Caudate nucleus (tissue), 63 donors: ENCODE measurements at places on chromosomes 4 and X.

- DNase-seq, result no peak
Measured at GRCh38 chrX:69988955-69989394, 60.8 kb downstream of the AWAT2 start.

DNA sequence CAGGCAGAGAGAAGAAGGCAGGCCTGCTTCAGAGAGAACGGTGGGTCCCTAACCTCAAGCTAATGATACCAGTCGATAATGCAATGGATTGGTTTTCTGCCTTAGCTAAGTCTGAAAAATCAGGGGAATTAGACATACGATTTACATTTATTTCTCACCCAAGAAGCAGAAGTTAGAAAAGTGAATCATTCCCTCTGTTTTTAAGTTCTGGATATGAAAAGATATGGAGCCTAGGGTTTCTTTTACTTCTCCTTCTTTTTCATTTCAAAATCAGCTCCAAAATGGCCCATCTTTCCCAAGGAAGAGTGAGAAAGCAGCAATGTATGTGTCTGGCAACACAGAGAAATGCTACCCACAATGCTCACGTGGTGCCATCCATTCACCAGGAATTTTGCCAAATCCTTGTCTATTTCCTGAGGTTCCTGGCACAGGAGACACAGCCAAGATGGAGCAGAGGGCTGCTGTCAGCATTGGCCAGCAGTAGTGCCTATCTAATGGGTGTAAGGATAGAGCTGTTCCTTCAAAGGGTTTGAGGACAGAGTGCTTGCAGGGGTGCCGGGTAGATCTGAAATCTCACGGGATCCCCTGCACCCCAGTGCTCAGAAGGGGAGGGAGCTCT, 231.5 kb downstream of the MAML3 start:
- no peak for DNase-seq

GRCh38 chrX:10117301-10117700, 39.5 kb upstream of the CLCN4 start:
- DNase-seq, result no peak

- DNase-seq, result no peak
Measured at GRCh38 chrX:40253771-40254170, 156.0 kb upstream of the BCOR start.

DNA sequence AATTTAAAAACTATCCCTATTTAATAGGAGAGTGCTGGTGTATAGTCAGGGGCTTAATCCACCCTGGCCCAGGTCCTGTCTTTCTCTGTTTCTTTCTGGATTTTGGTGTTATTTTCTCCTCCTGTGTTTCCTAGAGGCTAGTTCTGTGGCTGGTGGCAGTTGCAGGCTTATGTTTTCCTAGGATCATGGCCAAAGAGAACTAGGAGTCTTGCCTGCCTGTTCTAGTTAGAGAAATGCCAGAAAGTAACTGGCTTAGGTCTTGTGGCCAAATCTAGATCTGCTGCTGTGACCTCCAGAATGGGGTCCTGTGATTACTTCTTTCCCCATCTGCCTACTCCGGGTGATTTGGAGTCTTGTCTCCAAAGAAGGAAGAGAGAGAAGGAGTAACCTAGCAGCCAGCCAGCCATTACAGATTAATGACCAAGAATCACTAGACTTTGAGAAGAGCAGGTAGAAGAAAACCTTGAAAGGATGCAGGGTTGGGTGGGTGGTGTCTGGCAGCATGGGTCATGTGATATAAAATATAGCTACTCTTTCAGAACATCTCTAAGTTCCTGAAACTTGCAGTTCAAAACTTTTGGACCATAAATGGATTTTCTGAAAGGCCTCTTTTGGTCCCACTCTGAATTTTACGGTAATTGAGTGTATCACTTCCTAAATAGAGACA, 117.9 kb downstream of the STIM2 start:
- DNase-seq, result no peak

GRCh38 chr4:71369536-71369935, 30.7 kb downstream of the SLC4A4 start:
- DNase-seq, result no peak

DNA sequence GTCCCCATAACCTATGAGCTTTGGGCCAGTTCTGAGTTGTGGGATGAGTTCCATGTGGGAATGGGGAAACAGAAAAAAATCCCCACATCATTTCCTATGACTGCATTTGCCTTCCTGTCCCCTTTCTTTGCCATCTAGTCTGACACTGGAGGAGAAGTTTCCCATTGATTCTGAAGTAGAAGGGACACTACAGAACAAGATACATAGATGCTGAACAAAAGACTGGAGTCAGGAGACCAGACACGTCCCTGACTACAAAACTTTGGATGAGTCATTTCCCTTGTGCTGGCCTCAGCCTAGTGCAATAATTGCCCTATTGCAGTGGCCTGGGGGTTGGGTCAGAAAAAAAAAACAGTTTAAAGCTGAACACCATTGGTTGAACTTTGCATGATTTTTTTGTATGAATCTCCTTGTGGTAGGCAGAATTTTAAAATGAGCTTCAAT, 22.1 kb downstream of the BEX3 start:
- no peak for DNase-seq

DNA sequence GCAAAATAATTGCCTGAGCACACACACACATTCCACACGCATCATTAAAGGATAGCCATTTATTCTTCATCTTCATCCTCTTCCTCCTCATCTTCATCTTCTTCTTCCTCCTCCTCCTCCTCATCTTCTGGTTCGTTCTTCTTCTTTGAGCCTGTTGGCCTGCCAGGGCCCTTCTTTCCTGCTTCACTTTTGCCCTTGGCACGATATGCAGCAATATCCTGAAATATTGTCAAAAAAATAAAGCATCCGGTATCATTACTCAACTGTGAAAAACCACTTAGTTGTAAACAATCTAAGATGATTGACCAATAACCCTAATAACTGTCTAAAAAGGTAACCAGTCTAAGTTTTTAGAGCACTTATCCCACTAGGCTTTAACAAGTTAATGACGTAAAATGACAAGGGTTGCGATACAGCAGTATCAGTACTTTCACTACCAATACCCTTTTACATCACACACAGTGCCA, 2.1 kb downstream of the HMGB2 start:
- no peak for DNase-seq

- no peak for DNase-seq
Measured at GRCh38 chr4:183244019-183244418, 76.1 kb downstream of the CLDN22 start.

DNA sequence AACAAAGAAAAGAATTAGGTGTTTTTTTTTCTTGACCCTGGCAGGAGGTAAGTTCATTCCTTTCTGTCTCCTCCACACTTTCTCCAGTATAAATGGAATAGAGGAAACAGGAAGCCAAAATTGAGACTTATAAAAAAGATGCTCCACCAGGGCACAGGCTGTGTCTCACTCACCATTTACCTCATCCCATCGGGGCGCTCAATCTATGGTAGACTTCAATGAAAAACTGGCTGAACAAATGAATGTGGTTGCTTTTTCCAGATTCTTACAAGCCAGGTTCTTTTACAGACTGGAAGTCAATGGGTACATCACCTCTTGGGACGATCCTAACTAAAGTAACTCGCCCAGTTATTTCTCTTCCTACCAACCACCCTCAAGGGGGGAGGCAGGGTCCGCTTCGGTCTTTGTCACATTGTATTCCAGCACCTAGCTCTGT, 685 bp downstream of the COMMD8 start:
- no peak for DNase-seq

DNA sequence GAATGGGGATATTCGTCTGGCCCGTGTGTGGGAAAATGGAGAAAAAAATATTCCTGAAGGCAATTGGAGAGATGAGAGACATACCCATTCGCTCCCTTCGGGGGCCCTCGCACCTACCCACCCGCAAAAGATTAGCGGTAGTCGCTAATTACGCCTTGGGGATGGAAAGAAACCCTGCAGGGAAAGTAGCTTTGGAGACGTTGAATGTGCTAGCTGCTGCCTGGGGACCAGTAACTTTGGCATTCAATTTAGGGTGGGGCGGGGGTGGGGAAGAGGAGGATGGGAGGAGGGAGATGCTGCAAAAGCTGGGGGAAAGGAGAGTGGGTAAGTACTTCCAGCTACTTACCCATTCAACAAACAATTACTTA, 407 bp upstream of the ZC4H2 start:
- no peak for DNase-seq

GRCh38 chrX:129830494-129830893, 13.2 kb downstream of the ZDHHC9 start:
- no peak for DNase-seq
